T follicular helper cell (primary cell): ENCODE measurements at places on chromosomes 5 and 9.
A peak's percentile ranks its signal among the peaks of the same experiment; 100 is the strongest.

GRCh38 chr9:134427153-134427782, 101.0 kb downstream of the RXRA start:
- DNase-seq: no peak

GRCh38 chr5:124932791-124933600, 186.6 kb upstream of the ZNF608 start:
- no peak for DNase-seq

DNA sequence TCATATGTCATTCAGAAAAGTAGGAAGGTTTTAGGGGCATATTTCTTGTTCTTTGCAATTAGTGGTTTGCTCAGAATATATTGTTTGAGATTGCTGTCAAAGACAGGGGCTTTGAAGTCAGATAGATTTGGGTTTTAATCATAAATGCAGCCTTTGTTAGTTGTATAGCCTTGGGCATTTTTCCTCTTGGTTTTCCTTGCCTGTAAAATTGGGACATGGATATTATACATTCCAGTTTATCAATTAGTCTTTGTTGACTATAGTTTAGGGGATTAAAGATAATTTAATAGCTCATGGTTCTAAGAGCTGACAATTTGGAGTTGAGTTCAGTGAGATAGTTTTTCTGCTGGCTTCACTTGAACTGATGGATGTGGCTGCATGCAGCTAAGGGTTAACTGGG, 88.9 kb downstream of the DMAC1 start:
- no peak for DNase-seq

- peak; percentile 58 for DNase-seq
Measured at GRCh38 chr9:135864447-135865049, 42.8 kb downstream of the CAMSAP1 start.

DNA sequence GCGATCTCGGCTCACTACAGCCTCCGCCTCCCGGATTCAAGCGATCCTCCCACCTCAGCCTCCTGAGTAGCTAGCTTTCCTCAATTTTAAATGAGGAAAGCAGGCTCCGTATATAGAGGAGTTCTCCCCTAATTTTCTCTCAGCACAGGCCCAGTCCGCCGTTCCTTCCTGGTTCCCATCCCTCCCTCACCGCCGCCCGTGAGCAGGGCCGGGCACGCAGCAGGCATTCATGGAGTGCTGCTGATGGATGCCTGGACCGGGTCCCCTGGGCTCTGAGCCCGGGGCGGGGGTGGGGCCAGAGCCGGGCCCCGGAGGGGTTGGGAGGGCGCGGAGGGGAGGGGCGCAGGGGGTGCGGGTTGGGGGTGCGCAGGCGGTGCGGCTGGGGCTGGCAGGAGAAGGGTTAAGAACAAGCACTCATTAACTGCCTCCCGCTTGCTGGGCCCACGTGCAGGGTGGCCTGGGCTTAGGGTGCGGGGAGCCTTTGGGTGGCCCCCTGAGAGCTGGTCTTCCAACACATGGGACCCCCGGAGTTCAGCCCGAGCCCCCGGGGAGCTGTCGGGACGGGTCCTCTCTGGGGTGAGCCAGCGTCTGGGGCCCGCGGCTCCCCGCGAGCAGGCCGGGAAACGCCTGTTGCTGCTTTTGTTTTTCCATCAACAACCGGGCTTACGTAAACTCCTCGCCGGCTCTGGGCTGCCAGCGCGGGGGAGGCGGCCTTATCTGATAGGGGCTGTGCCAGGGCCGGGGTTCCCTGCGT, 33.7 kb downstream of the LHX2 start:
- DNase-seq: no peak

DNA sequence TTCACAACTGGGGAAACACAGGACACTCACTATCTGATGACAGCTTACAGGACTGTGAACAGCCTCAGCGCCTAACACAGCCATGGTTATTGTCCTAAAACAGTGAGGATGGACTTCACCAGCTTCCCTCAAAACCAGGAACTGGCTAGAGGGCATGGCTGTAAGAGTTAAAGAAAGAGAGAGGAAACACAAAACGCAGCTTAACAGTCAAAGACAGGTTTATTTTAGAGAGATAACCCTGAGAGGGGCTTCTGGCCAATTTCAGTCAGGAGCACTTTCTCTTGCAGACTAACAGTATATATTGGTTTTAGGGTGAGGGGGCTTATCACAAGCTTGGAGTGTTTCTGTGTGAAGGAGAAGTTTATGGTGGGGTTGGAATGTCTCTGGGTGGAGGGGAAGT, 35.7 kb upstream of the RANBP17 start:
- no peak for DNase-seq

DNA sequence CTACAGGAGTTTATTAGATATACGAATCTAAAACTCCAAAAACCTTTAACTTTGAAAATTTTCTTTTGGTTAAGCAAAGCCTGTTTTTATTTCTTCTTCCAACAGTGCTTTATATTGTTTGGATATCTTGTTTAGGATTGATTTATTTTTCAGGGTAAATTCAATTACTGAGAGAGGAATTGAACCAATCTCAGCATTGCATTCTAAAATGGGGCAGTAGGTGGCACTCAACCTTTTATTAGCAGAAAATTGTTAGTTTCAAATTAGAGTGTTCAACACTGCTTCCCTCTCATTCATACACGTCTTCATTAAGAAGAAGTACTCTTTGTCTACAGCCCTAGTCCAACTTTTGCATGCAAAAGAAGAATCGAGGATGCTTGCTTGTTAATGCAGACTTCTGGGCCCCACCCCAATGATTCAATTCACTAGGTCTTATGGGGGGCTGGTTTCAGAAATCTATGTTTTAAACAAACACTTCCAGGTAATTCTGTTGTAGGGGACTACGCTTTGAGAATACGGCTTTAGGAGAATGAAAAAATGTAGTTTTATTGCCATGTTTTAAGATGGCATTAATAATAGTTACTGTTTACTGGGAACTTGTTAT, 26.6 kb downstream of the MRPL22 start:
- DNase-seq: no peak

DNA sequence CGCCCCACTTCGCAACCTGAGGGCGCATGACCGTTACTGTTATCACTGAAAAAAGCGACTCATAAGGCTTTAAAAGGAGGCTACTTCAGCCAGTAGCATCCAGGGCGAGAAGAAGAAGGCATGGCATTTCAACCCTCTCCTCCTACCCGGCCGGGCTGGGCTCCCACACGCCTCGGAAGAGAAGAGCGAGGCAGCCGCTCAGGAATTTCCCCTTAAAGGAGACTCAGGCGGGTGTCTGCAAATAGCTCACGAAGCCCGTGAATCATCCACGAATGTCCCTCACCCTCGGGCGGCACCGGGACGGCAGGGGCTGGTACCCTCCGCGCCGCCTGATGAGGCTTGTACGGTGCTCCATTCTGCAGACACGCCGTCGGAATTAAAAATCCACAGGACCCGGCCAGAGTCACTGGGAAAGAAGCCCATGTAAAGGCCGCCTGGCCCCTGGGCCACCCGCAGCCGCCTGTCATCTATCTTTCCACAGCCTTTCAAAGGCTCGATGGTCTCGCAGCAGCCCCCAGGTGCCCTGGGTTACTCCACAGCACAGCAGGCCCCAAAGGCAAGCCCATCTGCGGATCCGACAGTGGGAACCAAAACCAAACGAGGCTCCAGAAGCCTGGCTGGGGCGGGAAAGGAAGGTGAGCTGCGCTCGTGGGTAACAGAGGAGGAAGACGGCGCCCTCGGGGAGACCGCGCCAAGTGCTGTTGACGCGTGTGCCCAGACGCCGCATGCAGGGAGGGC, 11.8 kb downstream of the SLC12A7 start:
- DNase-seq: no peak

GRCh38 chr5:119353213-119353612, 2.6 kb upstream of the TNFAIP8 start:
- no peak for DNase-seq

GRCh38 chr9:32525709-32526030, 326 bp downstream of the RIGI start:
- DNase-seq: no peak

- peak; percentile 52 for DNase-seq
Measured at GRCh38 chr9:20620650-20621470, 1.4 kb downstream of the MLLT3 start.

DNA sequence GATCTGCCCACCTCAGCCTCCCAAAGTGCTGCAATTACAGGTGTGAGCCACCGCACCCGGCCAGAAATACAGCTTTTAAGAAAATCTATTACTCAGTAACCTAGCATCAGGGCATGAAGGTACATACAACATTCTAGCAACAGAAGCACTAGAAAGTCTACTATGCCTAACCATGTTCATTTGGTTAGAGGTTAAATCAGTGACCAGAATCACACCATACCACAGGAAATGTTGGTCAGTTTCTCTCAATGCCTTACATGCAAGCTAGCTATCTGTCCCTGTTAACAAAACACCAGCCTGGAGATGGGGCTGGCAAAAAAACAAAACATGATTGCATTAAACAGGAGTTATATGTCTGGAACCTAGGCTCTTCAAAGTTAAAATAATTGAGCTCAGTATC, 104.1 kb downstream of the STRBP start:
- DNase-seq: no peak

DNA sequence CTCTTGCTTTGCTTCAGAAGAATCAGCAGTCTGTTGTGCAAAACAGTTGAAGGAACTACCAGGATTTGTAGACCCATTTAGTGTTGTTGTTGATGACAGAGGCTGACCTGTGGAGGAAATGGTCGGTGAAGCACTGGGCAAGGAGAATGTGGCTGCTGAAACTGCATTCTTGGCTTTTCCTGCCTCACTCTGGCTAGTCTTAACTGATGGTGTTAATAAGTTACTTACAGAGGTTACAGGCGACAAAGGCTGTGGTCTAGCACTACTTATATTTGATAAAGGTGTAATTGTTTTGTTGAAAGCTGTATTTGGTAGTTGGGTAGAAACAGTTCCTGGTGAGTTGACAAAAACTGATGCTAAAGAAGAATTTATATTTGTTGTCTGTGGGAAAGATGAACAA, 31.5 kb downstream of the MLANA start:
- DNase-seq: no peak

DNA sequence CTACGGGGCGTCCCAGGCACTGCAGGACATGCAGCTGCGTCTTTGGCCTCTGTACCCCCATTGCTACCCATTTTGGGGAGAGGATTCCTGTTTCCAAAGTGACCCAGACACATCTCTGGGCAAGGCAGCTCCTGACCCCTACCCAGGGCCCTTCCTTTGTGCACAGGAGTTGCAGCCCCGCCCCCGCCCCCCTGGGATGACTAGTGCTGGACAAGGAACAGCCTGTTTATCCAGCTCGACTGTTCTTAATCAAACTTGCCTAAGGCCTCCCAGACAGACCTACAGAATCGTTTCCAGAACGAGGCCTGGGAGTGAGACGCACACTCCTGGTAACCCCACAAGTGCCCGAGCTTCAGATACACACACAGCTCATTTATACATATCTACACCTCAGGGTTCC, 13.2 kb downstream of the DIPK1B start:
- DNase-seq: no peak

DNA sequence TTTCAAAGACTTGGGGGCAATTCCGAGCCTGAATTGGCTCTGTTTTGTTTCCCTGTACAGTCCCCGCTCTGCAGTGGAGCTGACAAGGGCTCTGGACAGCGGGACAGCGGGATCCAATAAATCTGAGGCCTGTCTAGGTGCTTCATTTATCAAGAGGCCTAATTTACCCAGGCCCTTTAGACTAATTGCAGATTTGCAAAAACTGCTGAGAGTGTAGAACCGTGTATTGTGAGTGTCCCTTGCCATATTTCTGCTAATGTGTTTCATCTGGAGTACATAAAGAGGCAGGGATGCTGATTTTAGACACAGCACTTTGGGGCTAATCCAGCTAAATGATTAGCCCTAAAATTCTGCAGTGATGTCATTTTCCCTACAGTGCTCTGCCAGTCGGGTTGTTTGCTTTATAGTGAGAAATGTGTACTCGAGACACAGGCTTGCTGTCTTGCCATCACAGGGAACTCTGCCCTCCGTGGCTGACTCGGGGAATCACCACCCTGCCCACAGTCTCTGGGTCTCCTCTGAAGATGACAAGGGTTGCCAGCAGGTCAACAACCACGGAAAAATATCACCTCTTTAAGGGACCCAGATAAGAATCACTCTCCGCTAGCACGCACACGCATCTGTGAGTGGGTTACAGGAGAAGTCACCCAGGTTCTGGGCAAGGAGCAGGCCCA, 592.0 kb downstream of the BNC2 start:
- no peak for DNase-seq

DNA sequence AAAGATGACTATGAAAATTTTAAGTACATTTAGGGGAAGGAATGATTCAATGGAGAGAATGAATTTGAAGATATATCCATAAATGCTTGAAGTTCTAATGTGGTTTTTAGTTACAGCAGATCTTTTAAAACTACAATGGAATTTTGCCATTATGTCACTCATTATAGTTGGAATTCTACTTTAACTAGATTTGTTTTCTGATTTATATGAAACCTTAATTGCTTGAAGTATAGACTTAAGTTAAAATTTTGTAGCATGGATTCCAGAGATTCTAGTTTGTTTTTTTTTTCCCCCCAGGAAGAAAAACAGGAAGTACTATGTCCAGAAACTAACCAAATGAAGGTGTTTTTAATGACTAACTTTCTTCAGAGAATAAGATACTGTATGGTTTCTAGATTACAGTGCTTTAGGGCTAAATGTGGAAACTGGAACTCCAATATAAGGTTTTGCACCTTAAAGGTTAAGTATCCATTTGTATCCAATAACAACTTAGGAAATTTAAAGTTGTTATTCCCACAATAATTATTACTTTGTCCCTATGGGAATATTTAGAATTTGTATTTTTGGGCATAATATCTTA, 70.3 kb downstream of the ZSWIM6 start:
- DNase-seq: no peak

GRCh38 chr5:150448334-150448733, 1.2 kb downstream of the RPS14 start:
- no peak for DNase-seq

- no peak for DNase-seq
Measured at GRCh38 chr5:169742771-169743296, 105.8 kb downstream of the DOCK2 start.

GRCh38 chr5:117299936-117300328, 725.3 kb upstream of the SEMA6A start:
- DNase-seq: no peak

GRCh38 chr9:97803167-97804058, 49.6 kb upstream of the FOXE1 start:
- peak; percentile 63 for DNase-seq

DNA sequence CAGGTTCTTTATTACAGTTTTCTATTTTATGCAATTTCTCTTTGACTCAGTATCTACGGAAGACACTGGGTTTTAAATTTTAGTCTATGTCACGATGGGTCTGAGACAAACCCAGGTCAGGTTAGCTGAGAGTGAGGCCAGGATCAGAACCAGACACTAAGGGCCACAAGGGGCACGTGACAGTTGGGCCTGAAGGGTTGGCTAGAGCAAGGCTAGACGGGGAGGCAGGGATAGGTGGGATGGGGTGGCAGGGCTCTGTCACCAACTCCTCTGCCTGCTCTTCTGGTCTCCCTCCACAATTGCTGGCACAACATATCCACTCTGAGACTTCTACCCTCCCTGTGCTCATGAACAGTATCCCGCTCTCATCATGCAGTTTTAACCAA, 76.4 kb downstream of the MED27 start:
- no peak for DNase-seq
